ENCODE measurements at places on chromosomes 7 and 10. TPM values are rescaled to one million over a fixed set of nuclear protein-coding genes. Genes with fewer than 3 reads are reported as not detected.

GRCh38 chr7:140639366-140640053, 1.1 kb downstream of the DENND2A start:
- no peaks in the 10 kb centered on the region for H3K36me3 ChIP-seq
- peak overlapping the region; percentile 85 for H3K27ac ChIP-seq
- H3K27me3 ChIP-seq = no peaks in the 10 kb centered on the region
- peaks cover 17% of the 10 kb centered on the region for H3K4me1 ChIP-seq

- H3K27ac ChIP-seq = no peak overlapping the region
- H3K4me3 ChIP-seq = no peak overlapping the region
- H3K36me3 ChIP-seq = no peaks in the 10 kb centered on the region
- DNase-seq = no peak
These were observed 15.5 kb downstream of the AMPH start for GRCh38 chr7:38615665-38616064.

DNA sequence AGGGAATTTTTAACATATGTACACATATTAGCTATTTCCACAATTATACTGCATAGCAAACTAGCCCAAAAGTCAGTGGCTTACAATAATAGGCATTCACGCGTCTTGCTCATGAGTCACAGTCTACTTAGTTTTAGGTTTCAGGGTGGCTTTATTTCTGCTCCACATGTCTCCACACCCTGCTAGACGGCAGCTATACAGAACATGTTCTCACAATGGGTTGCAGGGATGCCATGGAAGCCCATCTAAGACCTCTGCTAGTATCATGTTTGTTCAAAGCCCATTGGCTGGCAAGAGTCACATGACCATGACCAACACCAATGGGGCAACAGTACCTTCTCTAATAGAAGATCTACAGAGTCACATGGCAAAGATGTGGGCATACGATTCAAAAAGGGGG, 96.3 kb upstream of the NEBL start:
- peak; percentile 77 for DNase-seq
- H3K36me3 ChIP-seq = no peaks in the 10 kb centered on the region
- H3K27me3 ChIP-seq = no peaks in the 10 kb centered on the region
- H3K27ac ChIP-seq = no peak overlapping the region
- no peaks in the 10 kb centered on the region for H3K4me1 ChIP-seq
- no peak overlapping the region for H3K4me3 ChIP-seq

DNA sequence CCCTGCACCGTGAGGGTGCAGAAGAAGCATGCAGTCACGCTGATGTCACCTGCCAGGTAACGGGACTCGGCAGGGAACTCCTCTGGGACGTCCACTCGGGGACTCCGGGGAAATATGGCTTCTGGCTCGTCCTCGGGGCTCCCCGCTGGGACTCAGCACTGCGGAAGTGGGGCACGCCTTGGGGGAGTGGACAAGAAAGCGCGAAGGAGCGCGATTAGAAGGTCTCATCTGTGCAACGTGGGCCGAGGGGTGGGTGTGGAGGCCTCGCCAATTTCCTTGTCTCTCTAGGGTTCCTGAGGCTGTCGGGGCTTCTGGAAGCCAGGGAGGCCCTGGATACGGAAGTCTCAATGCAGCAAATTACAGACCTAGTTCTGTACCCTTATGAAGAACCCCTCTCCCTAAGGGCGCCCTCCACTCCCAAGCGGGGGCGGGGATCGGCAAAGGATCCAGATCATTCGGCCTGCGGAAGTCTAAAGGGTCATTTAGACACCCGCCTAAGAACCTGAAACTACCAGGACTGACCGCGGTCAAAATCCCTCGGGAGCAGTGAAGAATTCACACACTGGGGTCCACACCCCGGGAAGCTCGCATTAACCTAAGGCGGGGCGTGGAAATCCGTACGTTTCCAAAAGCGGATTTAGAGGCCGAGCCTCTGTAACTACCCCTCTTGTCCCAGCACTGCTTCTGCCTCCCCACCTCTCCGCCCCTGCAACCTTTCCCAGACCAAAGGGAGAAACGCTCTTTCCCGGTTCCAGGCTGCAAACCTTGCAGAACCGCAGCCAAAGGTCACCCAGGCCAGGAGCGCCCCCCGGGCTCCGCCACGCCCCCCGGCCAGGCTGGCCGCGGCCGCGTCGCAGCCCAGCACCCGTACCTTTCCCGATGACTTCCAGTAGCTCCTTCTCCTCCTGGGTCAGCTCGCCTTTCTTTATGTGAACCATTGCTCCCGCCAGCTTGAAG, 640 bp downstream of the ANKMY2 start:
- H3K4me3 ChIP-seq = peak overlapping the region; percentile 94
- H3K4me1 ChIP-seq = peaks cover 18% of the 10 kb centered on the region
- peak overlapping the region; percentile 93 for H3K27ac ChIP-seq
- peak; percentile 64 for DNase-seq
- no peaks in the 10 kb centered on the region for H3K27me3 ChIP-seq

Gene PILRA
- total RNA-seq = 18.0 TPM

GRCh38 chr10:21065621-21066248, 168.6 kb upstream of the NEBL start:
- no peak overlapping the region for H3K27ac ChIP-seq
- H3K4me1 ChIP-seq = no peaks in the 10 kb centered on the region
- no peak overlapping the region for H3K4me3 ChIP-seq
- no peak for DNase-seq
- no peaks in the 10 kb centered on the region for H3K36me3 ChIP-seq
- H3K27me3 ChIP-seq = no peaks in the 10 kb centered on the region

DNA sequence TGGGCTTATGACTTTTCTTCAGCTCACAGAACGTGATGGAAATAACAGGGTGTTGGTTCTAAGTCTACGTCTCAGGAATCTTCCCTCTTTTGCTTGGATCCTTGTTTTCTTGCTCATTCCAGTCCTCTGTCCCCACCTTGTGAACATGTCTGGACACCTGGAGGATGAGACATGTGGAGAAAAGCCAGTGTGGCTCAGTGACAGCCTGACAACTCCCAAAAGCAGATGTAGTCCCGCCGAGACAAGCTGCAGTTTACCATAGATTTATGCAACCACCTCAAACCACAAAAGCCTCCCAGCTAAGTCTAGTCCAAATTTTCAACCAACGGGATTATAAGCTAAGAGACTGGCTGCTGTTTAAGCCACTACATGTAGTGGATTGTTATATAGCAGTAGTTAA, 476.1 kb downstream of the SH2D4B start:
- H3K36me3 ChIP-seq = no peaks in the 10 kb centered on the region
- no peak for DNase-seq
- no peak overlapping the region for H3K4me3 ChIP-seq
- H3K27me3 ChIP-seq = no peaks in the 10 kb centered on the region

DNA sequence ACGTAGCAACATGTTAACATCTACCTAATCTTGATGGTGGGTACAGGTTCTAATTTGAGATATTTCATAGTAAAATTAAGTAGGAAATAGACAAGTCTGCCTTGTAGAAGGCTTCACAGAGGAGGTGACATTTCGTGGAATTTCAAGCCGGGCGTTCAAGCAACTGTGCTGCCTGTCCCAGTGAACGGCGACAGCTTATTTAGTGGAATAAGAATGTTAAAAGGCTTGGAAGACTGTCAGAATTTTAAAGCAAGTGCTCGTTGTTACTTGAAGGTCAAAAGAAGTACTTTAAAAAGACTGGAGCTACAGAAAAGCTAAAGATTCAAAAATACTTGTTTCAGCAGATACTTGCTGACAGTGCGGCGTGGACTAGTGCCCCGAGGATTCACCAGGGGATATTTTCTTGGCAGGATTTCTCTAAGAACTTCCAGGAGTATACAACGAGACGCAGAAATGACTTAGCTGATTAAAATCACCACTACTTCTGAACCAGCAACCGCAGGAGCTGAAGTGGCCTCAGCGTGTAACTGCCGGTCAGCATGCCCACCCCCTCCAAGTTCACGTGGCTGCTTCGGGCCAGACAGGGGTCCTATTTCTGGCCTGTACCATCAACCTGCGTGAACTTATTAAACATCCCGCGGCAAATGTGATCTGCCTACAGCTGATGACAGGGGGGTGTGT, 46.5 kb downstream of the CTBP2 start:
- no peaks in the 10 kb centered on the region for H3K36me3 ChIP-seq
- DNase-seq = peak; percentile 66
- H3K27me3 ChIP-seq = no peaks in the 10 kb centered on the region
- H3K4me3 ChIP-seq = no peak overlapping the region

Gene CALML3
- 0.19 TPM for total RNA-seq

DNA sequence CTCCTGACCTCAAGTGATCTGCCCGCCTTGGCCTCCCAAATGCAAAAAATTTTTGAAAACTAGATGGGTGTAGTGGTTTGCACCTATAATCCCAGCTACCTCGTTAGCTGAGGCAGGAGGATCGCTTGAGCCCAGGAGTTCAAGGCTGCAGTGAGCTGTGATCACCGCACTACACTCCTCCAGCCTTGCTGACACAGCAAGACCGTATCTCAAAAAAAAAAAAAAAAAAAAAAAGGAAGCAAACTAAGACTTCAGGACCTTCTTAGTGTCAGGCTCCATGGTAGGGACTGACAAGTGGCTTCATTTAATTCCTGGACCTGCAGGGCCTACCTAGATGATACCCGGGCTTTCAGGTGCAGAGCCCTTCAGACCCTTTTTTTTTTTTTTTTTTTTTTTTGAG, 2.5 kb downstream of the POP7 start:
- no peaks in the 10 kb centered on the region for H3K36me3 ChIP-seq
- no peak for DNase-seq
- no peak overlapping the region for H3K4me3 ChIP-seq

GRCh38 chr7:136245327-136246004, 268.3 kb upstream of the MTPN start:
- no peaks in the 10 kb centered on the region for H3K36me3 ChIP-seq
- DNase-seq = no peak
- H3K4me3 ChIP-seq = no peak overlapping the region
- H3K27ac ChIP-seq = no peak overlapping the region
- H3K4me1 ChIP-seq = no peaks in the 10 kb centered on the region
- no peaks in the 10 kb centered on the region for H3K27me3 ChIP-seq

DNA sequence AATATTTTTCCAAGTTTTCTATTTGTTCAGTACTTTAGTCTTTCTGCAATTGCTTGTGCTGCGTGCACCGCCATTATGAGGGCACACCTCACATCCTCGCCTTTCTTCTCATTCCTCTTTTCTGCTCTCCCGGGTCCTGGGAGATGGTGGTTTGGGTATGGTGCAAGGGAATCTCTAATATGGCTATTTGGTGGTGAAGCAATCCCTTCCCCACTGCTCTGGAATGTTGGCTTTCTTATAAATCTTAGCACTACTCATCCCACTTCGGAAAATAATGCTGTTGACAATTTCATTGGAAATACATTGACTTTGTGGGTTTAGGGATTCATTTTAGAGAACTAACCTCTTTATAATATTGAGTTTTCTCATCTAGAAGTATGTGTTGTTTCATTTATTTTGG, 1.9 kb upstream of the GCK start:
- DNase-seq = no peak
- H3K36me3 ChIP-seq = no peaks in the 10 kb centered on the region
- H3K4me3 ChIP-seq = no peak overlapping the region
- H3K27ac ChIP-seq = no peak overlapping the region
- no peaks in the 10 kb centered on the region for H3K4me1 ChIP-seq

Gene HABP2
- total RNA-seq = 0.37 TPM

Measured in testis (tissue), 5 donors.